ENCODE measurements at places on chromosomes 3 and 15.
A peak's percentile ranks its signal among the peaks of the same experiment; 100 is the strongest.

DNA sequence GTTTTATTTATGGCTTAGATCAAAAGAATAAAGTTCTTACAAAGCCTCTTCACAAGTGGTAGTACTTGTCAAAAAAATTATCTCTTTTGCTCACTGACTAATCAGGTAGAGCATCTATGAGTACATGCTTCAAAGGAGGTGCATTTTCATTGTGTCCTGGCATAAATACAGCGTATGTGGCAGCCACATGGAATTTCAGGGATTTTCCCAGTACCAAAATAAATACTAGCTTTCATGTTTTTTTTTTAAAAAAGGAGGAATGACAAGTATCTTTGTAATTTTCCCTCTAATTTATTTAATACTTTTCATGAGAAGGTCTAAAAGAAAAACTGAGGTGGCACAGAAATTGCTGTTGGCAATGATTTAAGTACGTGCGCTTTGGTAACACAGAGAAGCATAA, 597.8 kb upstream of the ALCAM start:
- no peak for DNase-seq

- DNase-seq, result no peak
Measured at GRCh38 chr3:14488286-14489041, 51.7 kb downstream of the GRIP2 start.

GRCh38 chr3:159668990-159669476, 319.6 kb upstream of the IL12A start:
- no peak for DNase-seq

GRCh38 chr15:61685534-61685933, 374.7 kb downstream of the VPS13C start:
- no peak for DNase-seq

GRCh38 chr15:49190586-49190985, 20.5 kb downstream of the GALK2 start:
- no peak for DNase-seq

DNA sequence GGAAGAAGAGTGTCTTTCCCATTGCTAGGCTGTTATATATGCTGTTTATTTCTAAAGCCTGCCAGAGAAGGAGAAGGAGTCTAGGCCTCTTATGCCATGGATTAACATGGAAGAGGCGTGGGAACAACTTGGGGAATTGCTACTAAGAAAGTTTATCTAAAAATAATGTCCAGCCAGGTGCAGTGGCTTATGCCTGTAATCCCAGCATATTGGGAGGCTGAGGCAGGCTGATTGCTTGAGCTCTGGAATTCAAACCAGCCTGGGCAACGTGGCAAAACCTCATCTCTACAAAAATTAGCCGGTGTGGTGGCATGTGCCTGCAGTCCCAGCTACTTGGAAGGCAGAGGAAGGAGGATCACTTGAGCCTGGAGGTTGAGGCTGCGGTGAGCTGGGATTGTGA, 51.7 kb upstream of the ARPP19 start:
- no peak for DNase-seq

DNA sequence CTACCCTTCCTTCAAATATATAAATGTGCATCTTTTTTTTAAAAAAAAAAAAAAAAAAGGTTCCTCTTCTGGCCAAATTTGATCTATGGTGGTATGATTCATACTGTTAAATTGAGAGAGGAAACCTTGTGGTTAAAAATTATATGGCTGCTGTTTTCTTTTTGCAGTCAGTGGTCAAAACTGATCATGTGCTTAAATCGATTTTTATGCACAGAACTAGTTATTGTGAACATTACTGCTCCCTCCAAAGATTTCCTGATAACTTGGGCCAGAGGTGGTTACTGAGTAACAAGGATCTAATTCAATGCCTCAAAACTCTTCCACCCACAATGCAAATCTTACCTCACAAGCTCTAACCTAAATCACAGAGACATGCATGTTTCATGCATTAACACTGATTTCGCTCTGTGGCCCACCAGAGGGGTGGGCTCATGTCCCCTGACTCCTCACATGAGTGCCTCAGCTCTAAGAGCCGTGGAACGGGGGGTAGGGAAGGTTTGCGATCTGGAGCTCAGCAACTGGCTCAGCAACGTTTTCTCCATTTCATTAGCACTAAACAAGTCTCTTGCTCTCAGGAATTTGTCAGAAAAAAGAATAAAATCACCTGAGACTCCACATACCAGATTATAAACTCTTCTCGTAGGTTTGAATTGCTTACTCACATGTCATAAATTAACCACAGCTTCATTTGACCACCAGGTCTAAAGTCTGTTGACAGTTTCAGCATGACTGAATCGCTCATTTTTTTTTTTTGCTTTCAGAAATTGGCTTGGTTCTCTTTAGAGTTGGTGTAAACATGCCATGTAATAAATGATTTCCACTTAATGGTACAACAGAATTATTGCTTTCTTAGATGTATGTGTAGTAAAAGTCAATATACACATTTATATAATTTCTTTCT, 280.4 kb downstream of the CD47 start:
- DNase-seq, result no peak

DNA sequence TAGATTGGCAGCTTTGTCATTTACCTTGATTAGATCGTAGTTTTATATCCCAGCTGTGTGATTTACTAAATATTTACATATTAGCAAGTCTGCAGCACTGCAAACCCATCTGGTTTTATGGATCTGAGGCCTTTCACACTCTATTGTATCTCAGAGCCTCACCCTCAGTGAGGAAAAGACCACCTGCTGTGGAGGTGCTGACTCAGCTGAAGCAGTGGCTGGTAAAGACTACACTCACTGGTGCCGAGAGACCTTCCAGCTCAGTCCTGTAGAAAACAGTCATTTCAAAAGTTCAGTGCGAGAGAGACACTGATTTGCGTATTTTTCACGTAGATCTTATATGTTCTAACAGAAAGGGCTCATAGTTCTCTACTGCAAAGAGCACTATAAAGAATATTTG, 307.8 kb upstream of the TPM1 start:
- DNase-seq, result no peak

DNA sequence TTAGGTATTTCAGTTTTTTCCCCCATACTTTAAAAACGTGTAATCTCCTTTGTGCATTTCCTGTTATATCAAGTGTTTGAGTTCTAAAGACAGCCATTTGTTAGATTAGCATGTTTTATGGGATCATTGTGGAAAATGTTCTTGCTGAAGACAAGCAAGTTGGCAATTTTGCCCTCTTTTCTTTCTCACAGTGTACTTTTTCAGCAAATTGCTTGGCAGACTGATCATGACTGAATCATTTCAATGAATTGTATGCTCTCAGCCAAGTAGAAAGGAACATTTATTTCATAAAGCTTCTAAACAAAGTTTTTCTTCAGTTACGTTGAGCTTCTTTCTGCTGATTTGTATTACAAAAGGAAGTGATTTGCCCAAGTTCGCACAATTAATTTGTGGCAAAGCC, 51.6 kb downstream of the ATG7 start:
- DNase-seq, result no peak

DNA sequence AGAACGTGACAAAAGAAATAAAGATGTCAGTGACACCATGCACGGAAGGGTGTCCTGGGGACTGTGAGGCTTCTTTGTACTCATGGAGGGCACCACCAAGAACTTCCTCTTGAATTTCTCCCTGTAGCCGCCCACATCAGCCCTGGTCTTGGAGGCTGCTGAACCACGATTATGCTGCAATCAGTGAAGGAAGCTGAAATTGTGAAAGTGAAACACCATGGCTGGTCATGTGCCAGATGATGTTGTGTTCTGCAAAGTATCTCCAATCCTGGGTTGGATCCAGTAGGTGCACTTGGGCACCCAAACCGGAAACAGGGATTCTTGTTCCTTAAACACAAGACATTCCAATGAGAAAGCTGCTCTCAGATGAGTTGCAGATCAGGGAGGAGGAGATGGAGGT, 104.4 kb upstream of the GOLGA6L6 start:
- peak; percentile 54 for DNase-seq

DNA sequence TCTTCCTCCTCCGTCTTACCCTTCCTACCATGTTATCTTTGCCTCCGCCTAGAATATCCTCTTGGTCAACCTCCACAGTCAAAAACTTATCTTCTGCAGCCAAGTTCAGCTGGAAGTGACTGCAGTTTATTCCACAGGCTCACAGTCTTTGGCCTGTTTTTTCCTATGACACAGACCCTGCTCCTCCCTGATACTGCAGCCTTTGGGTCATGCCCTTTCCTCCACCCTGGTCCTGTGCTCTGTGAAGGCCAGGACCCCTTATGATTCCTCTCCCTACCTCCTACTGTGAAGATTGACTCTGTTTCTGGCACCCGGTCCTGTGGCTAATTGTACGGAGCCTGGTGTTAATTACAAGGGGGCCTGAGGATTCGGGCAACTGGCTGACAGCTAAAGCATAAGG, 49.3 kb upstream of the SCN5A start:
- DNase-seq, result no peak

DNA sequence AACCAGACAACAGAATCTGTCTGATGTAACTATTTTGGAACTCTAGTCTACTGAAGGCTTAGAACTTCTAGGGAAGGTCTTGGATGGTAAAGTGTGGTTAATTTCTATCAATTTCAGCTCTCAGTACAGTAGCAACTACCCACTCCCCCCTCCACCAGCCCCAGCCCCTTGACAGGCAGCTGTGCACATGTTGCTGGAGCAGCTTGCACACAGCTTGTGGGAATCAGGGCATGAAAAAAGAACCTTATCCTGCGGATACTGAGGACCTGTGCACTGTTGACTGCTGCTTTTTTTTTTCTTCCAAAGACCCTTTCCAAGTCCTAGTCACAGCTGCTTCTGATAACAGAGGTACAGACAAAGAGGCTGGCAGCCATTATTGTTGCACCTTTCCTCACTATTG, 81.5 kb upstream of the UBP1 start:
- DNase-seq, result no peak

GRCh38 chr3:115156046-115156654, 9.1 kb upstream of the ZBTB20 start:
- DNase-seq, result no peak

GRCh38 chr3:184320104-184320445, 5.7 kb downstream of the EIF4G1 start:
- DNase-seq, result peak; percentile 61

DNA sequence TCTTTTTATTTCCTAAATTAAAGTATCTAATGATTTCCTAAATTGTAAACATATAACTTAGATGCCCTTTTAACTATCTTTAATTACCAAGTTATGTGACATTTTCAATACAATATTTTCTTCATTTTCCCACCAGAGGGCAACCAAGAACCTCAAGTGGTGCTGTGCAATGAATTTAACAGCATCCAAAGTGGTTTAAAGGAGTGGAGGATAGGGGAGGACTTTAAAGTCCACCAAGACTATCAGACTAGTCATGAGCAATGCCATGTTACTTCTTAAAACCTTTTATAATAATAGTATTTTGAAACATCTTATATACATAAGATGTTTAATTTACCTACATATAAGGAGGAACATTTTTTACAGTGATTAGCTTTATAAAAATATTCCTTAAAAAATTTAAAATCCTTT, 74.4 kb downstream of the DLG1 start:
- DNase-seq, result no peak

DNA sequence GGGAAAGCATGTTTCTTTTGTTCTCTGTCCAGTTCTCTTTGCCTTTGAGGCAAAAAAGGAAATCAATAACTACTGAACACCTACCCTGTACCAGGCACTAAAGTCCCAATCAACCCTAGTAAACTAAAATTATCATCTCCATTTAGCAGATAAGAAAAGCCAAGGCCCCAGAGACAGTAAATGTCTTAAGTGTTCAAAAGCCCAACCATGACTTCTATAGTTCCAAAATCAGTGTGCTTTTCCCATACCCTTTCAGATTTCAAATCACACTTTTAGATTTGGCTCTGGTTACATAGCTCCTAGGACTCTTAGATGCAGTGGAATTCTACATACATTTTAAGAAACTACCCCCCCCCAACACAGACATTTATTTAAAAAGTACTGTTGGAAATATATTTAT, 63.5 kb downstream of the UACA start:
- DNase-seq, result no peak

DNA sequence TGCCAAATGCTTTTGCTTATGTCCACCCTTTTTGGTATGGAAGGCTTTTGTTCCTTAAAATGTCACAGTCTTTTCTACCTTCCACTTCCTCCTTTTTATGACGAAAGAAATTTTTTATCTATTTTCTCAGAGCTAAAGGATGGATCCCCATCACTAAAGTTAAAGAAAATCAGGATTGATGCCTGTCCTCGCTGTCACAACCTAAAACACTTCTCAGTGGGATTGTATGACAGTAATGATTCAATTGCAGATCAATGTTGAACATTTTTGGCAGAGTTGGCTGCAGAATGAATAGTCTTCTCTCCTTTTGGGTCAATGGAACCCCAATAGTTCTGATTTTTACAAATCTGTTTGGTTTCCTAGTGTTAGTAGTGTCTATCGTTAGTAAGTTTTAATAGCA, 549.8 kb upstream of the ROBO2 start:
- no peak for DNase-seq

DNA sequence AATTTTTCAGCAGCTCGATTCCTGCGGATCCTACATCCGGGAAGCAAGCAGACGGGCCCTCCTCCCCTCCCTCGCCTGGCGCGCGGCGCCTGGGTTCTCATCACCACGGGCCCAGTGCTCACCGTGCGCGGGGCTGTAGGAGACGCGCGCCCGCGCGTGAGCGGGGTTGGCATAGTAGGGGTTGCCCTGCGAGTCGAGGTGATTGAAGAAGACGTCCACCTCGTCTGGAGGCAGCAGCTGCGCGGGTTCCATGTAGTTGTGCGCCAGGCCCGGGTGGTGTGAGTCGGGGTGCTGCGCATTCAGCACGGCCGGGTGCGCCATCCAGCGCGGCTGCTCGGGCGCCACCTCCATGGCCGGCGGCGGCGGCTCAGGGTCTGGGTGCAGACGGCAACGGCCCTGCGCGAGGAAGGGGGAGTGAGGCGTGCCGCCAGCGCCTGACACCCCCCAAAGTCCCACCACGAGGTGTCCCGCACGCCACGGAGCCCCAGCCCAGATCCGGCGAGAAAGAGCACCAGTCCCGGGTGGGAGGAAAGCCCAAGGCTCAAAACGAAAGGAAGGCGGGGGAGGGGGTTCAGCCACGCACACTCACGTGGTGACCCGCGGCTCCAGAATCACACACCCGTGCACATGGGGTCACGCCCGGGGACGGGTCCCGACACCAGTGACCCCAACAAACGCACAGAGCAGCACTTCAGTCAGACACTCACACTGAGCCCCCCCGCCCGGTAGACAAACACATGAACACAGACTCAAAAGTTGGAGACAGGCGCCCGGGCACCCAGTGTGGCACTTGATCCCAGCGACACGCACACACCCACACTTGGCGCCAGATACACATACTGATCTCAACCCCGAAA, 6.1 kb downstream of the GATA2 start:
- no peak for DNase-seq

DNA sequence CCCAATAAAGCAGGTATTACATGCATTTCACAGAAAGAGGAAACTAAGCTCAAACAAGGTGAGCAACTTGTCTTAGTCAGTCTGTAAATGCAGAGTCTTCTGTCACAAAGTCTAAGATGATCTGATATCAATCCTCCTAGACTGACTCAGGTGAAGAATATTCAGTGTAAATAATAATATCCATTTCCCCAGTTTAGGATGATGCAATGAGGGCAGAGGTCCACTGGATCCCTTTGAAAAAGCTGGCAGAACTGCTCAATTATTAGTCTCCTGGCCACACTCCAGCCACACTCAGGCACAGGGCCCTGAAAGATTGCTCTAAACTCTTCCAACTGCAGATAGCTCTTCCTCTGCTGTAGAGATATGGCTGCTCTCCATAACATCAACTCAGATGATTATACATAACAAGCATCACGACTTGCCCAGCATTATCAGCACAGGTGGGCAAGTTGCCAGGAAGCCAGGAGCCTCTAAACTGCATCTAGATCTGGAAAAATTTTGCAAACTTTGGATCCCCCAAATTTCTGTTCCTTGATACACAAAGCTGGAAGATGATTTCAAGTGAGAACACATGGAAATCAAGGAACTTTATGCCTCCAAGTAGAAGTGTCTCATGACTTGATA, 129.8 kb upstream of the CPNE4 start:
- DNase-seq, result no peak

- DNase-seq, result no peak
Measured at GRCh38 chr3:194249323-194250097, 101.6 kb downstream of the CPN2 start.
